Stimulated activated CD4-positive, alpha-beta T cell treated with anti-CD3 and anti-CD28 coated beads, TNF-alpha, amount 100 ng/mL, for 24 hours (primary cell): ENCODE measurements at places on chromosomes 1 and 21.

DNA sequence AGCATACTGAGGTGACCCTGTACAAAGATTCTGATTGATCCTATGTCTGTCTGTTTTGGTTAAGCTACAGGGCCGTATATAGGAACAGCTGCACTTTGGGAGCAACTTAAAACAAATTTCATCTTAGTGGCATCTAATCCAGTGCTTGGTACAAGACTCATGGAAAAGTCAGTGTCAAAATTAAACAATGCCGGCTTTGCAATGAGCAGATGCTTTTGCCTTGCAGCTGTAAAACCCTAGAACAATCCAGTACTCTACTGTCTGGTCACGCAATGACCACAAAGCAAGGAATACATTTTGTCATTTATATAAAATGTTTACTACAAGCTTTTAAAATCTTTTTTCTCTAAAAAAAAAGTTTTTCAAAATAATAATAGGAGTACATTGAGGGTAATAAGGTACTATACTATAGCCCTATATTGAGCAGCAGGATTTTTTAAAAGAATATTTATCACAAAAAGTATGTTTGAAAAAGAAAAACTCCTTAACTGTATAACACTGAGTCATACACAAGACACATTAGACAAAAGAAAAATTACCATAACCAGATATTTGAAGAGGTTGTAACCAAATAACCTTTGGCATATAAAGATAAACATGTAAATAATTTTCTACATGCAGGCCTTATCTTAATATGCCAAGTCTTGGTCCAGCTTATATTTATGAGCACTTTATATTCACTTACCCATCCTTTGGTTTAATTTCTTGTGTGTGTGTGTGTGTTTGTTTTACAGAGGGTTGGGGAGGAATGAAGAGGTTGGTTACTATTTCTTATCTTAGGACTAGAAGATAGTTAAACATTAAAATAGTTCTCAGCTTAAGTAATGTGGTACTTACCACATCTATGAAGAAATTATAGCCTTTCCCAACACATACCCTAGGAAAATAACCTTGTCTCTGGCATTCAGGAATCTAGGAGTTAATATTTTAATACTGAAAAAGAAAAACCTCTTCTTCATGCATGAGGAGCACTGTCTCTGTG is 262.3 kb downstream of the FAF1 start:
- DNase-seq = no peak

DNA sequence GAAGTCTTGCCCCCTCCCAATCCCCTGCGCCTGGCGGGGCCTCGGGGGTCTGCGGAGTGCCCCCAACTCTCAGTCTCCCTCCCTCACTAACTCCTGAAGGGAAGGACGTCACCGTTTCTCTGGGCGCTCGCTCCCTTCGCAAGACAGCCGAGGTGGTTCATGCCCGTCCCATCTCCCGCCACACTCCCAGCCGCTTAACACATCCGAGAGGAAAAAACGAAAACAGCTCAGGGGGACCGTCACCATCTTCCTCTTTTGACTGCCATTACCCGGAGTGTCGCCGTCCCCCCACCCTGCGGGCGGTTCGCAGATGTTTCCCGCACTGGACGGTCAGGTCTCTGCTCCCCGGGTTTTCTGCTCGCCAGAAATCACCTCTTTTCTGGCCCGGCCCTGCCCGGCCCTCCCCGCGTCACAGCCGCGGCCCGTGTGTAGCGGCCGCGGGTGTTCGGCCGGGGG is 532 bp downstream of the ERO1B start:
- DNase-seq = no peak

DNA sequence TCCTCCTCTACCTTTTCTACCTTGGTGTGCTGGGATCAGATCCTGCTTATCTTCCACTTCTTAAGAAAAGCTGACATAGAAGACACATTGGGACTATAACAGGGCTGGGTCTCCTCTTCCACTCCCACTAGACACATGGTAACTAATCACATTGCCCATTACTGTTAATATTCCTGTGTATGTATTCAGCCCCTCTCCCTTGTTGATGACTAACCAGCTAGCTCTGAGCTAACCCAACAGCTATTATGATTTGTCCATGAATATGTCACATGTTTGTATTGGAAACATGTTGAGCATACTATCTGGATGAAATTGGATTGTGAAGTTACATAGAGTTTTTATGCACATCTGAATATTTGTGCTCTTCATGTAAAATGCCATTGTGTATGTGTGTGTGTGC is 52.9 kb downstream of the MPZL1 start:
- no peak for DNase-seq

- DNase-seq = no peak
Measured at GRCh38 chr21:44462086-44462833, 7.0 kb downstream of the LRRC3 start.

- no peak for DNase-seq
Measured at GRCh38 chr1:115685029-115685705, 43.4 kb downstream of the VANGL1 start.

DNA sequence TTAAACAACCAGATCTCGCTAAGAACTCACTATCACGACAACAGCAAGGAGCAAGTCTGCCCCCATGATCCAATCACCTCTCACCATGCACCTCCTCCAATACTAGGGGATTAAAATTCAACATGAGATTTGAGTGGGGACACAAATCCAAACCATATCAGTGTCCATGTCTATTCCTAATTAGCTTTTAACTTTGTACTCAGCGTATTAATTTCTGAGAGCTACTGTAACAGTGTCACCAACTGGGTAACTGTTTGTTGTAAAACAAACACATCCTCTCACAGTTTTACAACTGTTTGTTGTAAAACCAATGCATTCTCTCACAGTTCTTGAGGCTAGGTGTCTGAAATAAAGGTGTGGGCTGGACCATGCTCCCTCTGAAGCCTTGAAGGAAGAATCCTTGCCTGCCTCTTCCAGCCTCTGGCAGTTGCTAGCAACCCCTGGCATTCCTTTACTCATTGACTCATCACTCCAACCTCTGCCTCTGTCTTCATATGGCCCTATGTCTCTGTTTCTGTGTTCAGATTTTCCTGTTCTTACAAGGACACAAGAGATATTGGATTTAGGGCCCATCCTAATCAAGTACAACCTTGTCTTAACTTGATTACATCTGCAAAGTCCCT is 121.2 kb downstream of the LTN1 start:
- DNase-seq = no peak

DNA sequence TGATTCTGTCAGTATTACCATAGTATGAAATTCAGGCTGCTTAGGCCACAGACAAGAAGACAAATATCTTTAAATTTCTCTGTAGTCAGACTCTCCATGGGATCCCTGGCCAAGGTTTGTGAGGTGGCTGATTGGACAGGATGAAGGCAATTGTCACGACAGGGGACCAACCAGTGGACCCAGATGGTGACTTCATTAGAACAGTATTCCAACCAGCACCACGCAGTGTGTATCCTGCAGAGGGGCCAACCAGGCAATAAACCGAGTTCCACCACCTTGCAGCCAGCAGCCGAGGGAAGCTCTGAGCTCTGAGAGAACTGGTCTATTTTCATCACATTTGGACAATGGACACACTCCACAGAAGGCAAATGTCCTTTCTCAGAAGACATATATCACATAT is 16.1 kb downstream of the DSCAM start:
- DNase-seq = no peak

DNA sequence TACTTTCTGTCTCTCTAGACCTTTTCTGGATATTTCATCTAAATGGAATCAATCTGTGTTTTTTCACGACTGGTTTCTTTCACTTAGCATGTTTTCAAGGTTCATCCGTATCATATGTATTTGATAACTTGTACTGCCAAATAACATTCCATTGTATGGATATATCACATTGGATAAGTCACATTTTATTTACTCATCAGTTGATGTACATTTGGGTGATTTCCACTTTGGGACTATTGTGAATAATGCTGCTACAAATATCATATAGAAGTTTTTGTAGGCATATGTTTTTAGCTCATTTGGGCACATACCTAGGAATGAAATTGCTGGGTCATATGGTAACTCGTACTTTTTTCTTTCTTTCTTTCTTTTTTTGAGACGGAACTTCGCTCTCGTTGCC is 6.7 kb downstream of the HMGN2 start:
- no peak for DNase-seq

DNA sequence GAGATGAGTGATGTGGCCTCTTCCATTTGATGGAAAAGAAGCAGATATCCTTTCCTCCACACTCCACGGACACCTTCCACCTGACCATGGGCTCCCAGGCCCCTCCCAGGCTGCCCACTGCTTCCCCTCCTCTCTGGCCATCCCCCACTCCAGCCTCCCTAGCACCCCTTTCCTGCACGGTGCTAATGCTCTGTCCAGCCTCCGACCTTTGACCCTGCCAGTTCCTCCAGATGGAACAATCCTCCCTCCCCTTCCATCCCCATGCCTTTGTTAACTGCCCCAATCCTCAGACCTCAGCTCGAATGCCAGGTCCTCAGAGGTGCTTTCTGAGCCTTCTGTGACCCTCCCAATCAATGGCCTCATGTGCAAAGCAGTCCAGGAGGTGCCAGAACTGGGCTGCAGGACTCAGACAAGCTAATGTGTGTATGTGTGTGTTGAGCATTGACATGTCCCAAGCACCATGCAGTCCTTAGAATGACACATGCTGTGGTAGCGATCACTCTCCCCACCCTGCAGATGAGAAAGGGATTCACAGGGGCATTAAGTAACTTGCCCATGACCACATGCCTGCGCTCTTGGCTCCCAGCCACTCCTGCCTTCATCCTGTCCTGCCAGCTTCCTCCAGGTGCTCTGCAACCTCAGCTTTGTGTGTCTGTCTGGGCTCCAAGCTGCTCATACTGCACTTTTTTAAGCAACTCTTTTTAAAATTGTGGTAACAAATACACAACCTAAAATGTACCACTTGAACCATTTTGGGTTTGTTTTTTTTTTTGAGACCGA is 63.5 kb upstream of the EDN2 start:
- no peak for DNase-seq

DNA sequence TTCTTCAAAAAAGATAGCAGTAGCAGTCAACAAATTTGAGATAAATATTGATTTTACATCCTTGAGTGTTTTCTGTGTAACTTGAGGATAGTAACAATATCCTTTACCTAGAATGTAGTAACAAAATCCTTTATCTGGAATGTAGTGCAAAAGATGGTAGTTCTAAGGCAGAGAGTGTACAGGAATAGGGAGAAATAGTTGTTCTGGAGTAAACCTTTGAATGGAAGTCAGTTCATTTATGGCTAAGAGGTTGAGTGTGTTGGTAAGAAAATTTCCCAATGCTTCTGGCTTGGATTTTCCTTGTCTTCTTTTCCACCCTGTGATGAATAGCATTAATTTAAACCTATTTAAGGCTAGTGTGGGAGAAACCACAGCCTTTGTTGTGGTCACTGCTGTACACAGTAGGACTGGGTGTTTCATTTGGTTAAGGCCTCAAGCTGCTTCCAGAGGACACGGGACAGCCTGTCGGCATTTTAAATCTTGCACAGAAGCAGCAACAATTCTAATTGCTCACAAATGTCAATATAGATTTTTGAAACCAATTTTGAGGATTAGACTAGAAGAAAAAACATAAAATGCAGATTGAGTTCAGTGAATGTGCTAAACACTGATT is 11.3 kb downstream of the NFIA start:
- no peak for DNase-seq

DNA sequence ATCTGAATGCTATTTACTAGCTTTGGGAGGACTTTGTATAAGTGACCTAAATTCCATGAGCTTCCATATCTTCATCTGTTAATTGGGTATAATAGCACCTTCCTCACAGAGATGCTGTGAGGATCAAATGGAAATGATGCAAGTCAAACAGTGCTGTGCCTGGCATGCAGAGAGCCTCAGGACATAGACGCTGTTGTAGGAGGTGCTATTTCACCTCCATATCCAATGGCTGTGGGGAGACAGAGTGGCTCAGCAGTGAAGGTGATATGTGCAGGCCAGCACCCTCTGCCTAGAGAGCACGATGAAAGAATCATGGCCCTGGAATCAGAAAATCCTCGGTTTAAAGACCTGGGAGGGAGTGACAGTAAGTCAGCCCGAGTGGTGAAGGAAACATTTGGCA is 16.0 kb upstream of the C1orf21 start:
- no peak for DNase-seq

GRCh38 chr1:23224739-23225648 is 7.7 kb upstream of the HTR1D start:
- no peak for DNase-seq

- DNase-seq = no peak
Measured at GRCh38 chr1:52592637-52593323, 9.4 kb upstream of the GPX7 start.

- no peak for DNase-seq
Measured at GRCh38 chr1:28323720-28324119, 5.1 kb upstream of the MED18 start.

GRCh38 chr1:19360432-19360831 is 48.3 kb downstream of the SLC66A1 start:
- DNase-seq = no peak

DNA sequence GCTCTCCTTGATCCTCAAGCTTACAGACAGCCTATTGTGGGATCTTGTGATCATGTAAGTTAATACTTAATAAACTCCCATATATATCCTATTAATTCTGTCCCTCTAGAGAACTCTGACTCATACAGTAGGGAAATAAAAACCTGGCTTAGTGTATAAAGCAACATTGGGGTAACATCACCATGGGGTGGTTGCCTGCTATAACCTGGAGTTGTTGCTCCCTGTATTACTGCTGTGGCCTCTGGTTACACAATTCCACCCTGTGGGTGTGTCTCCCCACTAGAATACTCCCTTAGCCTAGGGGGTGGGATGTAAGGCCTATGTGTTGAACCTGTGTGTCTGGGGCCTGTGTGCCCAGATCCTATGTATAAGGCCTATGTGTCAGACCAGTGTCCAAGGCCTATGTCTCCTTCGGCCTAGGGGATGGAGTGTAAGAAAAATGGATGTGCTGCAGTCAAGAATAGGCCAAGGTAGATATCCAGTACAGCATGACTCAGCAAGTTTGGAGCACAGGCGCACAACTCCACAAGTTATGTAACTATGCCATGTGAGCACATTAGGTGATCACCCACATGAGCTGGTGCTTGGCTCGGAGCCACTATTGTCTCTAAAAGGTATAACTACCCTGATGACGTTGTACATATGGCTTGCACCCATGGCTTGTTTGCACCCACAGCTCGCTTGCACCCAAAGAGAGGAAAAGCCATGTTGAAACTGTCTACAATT is 96.8 kb upstream of the C1orf21 start:
- no peak for DNase-seq
